Naive thymus-derived CD8-positive, alpha-beta T cell (primary cell): ENCODE measurements at places on chromosomes 4 and X.

DNA sequence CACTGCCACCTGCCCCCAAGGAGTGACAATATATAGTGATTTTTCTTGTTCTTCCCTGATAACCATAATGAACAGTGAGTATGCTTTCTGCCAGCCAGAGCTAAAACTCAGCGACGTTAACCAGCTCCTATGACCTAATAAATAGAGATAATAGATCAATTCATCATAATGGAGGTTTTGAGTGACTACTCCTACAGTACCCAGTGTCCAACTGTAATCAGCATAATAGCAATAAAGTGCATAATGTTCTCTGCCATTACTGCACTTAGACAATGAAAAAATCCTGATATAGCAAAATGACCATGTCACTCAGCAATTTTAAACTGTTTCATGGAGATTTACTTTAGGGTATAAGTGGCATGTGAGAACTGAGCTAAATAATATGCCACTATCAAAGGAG is 20.7 kb upstream of the TXLNG start:
- DNase-seq = no peak

DNA sequence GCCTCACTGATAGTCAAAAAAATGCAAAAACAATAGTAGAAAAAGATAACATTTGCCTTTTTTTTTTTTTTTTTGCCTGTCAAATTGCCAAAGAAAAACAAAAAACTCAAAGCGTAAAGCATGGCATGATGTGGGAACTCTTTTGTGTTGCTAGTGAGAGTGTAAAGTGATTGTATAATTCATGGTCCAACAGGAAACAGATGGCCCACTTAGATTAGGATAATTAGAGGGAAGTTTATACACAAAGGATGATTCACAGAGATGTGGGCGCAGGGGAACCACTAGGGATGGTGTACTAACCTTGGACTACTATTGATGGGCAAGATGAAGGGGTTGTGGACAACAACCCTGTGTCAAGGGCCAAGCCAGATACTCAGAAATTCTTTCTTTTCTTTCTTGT is 16.4 kb downstream of the MCUB start:
- no peak for DNase-seq

GRCh38 chrX:6238576-6238975 is 9.9 kb upstream of the NLGN4X start:
- DNase-seq = no peak

GRCh38 chr4:81030061-81030980 is at the start of gene BMP3:
BMP3 (plus strand) TSS chr4:81030708; CDS start chr4:81031285, 577 bp downstream.
- no peak for DNase-seq

DNA sequence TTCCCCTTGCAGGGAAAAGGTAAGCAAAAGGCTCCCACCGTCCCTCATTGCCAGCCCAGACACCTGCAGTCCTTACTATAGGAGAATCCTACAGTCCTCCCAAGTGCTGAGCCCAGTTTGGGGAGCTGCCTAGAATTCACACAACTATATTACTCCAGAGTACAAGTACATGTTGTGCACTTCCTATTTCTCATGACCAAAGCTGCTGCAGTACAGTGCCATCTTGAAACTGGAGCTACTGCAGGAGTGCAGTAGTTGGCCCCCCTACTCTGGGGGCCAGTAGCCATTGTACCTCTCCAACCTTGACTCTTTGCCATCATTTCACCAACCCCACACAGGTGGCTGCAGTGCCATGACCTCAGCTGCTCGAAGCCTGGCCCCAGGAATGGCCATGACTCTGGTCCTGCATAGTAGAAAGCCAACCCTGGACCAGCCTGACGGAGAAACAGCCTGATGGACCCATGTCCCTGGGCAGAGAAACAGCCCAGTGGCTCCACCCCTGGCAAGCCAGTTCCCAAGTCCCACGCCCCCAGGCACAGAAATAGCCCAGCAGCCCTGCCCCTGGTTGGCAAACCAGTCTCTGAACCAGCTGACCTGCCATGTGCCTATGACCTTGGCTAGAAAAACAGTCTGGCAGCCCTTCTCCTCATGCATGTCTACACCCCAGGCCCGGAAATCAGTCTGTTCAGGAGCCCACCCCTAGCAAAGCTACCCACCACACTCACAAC is 51.9 kb downstream of the PHKA1 start:
- no peak for DNase-seq

GRCh38 chr4:168711197-168712140 is 214.6 kb downstream of the PALLD start:
- DNase-seq = no peak

- no peak for DNase-seq
Observed at GRCh38 chr4:86975927-86976326, 41.1 kb downstream of the AFF1 start.

- DNase-seq = no peak
Observed at GRCh38 chrX:72479324-72480274, 93.0 kb downstream of the HDAC8 start.

GRCh38 chrX:107730991-107731766 is 44.4 kb downstream of the TSC22D3 start:
- no peak for DNase-seq

DNA sequence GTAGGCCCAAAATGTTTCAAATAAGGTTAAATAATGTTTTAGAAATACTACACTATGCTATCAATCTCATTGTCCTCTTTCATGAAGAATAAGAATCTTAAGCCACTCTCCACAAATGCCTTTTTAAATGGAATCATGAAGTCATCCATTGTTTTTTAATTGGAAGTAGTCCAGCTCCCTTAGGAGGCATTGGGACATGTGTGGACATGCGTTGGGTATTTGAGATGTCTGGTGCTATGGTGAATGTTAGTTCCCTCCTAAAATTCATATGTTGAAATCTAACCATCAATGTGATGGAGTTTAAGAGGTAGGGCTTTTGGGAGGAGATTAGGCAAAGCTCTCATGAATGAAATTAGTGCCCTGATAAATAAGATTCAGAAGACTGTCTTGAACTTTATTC is 289.0 kb downstream of the C4orf33 start:
- no peak for DNase-seq

DNA sequence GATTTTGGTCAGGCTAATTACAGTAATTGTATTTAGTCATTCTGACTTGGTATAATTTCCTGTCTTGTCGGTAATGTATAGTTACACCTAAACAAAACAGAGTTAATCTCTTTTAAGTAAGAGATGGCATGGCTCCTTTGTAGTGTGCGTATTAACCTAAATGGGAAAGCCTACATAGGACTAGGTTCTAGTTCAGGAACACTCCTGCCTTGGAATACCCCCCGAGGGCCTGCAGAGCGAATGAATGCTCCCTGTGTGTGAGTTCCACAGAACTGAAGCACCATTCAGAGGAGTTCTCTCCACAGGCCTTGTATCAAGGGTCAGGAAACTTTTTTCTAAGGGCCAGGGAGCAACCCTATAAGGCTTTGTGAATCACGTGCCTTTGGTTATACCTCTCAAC is 44.9 kb upstream of the STIM2 start:
- no peak for DNase-seq

GRCh38 chr4:147707892-147708672 is 23.8 kb upstream of the ARHGAP10 start:
- peak; percentile 40 for DNase-seq

DNA sequence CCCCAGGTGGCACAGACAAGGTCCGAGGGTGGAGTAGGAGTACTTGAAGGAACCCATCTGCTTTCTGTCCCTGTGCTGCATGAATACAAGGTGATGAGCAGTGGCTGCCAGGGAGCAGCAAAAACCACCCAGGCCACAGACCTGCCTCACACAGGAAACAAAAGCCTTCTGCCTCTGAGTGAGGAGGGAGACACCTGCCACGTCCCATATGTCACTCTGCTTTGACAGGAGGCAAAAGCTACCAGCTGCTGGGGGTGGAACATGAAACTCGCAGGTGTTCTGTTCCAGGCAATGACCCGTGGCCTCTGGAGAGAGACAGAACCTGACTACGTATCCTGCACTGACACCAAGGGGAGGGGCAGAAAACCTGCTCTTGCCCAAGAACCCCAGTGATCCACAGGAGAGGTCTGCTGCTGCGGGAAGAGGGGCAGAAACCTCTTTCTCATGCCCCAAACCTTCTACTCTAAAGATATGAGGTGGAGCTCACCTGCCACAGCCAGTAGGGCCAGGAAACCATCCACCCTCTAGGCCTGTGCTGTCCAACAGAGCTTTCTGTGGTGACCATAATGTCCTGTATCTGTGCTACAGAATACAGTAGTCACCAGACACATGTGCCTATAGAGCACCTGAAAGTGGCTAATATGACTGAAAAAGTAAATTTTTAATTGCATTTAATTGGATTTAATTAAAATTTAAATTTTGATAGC is 172.9 kb downstream of the PRDM5 start:
- peak; percentile 9 for DNase-seq

GRCh38 chr4:101954975-101955678 is 164.6 kb downstream of the BANK1 start:
- DNase-seq = no peak

- DNase-seq = no peak
Observed at GRCh38 chr4:70718811-70719604, 2.8 kb upstream of the RUFY3 start.

DNA sequence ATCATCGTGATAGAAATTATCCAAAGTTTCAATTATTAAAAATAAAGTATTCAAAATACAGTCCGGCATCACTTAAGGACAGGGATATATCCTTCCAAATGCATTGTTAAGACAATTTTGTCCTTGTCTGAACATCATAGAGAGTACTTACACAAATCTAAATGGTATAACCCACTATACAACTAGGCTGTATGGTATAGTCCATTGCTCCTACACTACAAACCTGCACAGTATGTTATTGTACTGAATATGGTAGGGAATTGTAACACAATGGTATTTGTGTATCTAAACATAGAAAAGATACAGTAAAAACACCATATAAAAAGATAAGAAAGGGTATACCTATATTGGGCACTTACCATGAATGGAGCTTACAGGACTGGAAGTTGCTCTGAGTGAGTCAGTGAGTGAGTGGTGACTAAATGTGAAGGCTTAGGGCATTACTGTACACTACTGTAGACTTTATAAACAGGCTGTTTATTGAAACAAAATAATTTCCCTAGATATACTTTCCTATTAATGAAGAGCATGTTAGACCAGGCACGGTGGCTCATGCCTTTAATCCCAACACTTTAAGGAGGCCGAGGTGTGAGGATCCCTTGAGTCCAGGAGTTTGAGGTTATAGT is 44.8 kb upstream of the PTPN13 start:
- DNase-seq = no peak

GRCh38 chr4:14387647-14388046 is 614.6 kb upstream of the CPEB2 start:
- DNase-seq = no peak

DNA sequence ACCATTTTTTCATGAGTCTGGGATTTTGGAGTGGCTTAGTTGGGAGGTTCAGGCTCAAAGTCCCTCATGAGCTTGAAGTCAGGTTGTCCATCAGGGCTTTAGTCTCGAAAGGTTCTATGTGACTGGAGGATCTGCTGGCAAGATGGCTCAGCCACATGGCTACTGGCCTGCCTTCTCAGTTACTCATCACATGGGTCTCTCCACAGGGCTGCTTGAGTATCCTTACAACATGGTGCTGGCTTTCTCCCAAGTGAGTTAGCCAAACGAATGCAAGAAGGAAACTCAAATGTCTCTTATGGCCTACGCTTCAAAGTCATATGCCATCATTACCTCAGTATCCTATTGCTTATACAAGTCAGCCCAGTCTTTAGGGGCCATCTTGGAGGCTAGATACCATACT is 106.3 kb upstream of the VCX3B start:
- DNase-seq = no peak

- no peak for DNase-seq
Observed at GRCh38 chr4:72084587-72085011, 52.8 kb downstream of the NPFFR2 start.

GRCh38 chr4:26148927-26149326 is 171.9 kb upstream of the RBPJ start:
- no peak for DNase-seq

DNA sequence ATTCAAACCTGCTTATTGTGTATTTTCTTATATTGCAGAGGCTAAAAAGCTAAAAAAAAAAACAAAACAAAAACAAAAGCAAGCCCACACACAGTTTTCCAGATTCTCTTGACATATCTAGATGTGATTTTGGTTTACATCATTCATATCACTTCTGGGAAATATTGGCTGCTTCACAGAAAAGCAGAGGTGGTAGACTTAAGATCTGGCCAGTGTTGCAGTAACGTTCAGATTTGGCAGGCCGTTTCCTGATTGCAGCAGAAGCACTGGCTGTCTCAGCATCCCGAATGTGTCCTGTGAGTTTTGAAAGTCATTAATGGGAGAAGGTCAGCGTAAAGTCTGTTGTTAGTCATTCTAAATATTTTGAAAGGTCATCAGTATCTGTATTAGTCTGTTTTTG is 2062.0 kb downstream of the ARAP2 start:
- no peak for DNase-seq

GRCh38 chrX:136747003-136747986 is 33.4 kb downstream of the ARHGEF6 start:
- no peak for DNase-seq

GRCh38 chr4:139824882-139825522 is 159.4 kb downstream of the MGST2 start:
- no peak for DNase-seq

DNA sequence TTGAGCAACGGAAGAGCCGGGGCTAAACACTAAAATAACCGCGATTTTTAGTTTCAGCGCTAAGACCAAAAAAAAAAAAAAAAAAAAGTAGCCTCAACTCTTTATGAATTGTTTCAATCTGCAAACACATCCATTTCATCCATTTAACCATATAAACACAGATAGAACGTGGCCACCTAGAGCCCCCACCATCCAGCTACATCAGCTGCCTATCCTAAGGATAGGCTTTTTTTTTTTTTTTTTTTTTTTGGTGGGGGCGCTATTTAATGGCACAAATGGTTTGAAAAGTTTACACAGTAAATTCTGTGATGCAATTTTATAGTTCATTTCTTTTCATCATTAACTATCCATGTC is 492 bp upstream of the HDAC8 start:
- no peak for DNase-seq

DNA sequence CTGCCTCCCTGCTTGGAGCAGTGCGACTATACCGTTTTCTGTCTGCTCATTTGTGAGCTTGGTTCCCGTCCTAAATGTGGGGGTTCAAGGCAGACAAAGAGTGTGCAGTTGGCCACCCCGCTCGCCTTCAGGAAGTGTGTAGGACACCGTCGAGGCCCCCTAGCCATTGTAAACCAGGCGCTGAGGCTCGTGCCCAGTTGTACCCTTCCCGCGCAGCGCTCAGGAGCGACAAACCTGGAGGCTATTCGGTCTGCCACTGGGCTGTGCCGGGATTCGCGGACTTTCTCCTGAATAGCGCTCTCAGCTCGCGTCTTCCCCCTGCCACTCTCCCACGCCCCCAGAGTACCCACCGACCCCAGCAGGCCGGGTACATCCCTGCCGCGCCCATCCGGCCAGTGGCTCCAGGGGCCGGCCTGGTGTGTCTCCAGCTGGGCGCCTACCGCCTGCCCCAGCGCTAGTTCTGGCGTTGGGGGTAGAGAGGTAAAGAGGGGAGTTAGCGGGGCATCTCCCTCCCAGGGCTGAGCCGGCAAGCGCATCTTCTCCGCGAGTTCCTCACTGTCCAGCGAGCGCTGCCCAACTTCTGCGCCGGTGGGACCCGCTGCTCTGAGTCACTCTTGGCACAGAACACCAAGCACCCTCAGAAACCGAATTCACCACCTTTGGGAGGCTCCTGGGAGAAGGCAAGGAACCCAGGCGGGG is 880 bp upstream of the LONRF3 start:
- DNase-seq = no peak
